ENCODE measurements at places on chromosomes 11 and 22. TPM values are rescaled to one million over a fixed set of nuclear protein-coding genes. Genes with fewer than 3 reads are reported as not detected.

The CSNK2A3 gene
- total RNA-seq: 0.88 TPM

The CARNS1 gene
- 0.22 TPM for total RNA-seq

The YPEL1 gene
- total RNA-seq: 16.5 TPM

The APOBEC3A gene
- total RNA-seq: 0.65 TPM

The RASD2 gene
- 0.16 TPM for total RNA-seq

The ROBO3 gene
- total RNA-seq: 10.7 TPM

The OR8A1 gene
- total RNA-seq: not detected

The C1QTNF4 gene
- 0.82 TPM for total RNA-seq

The PTPN5 gene
- 0.65 TPM for total RNA-seq

The PSMA1 gene
- 154 TPM for total RNA-seq

The MMP12 gene
- total RNA-seq: not detected

The CLDN5 gene
- total RNA-seq: 147 TPM

The SOX10 gene
- total RNA-seq: 0.19 TPM

The C11orf52 gene
- 4.1 TPM for total RNA-seq

The ADORA2A gene
- 1.0 TPM for total RNA-seq

The PLAAT4 gene
- 21.2 TPM for total RNA-seq

The YWHAH gene
- 53.5 TPM for total RNA-seq

The MPZL2 gene
- total RNA-seq: 28.0 TPM

The AQP11 gene
- total RNA-seq: 0.49 TPM

The VPS51 gene
- 300 TPM for total RNA-seq

The RASSF7 gene
- 4.8 TPM for total RNA-seq

The HOATZ gene
- not detected for total RNA-seq

The TKFC gene
- total RNA-seq: 18.5 TPM

The FSHB gene
- not detected for total RNA-seq

The GPR83 gene
- total RNA-seq: not detected

The SLC29A2 gene
- total RNA-seq: 30.7 TPM

The PDGFB gene
- total RNA-seq: 5.8 TPM

The SAA4 gene
- total RNA-seq: not detected

The SPON1 gene
- total RNA-seq: 58.5 TPM

The SUN2 gene
- total RNA-seq: 473 TPM

The PLAAT2 gene
- not detected for total RNA-seq

The MMP8 gene
- total RNA-seq: 3.9 TPM

The PPME1 gene
- total RNA-seq: 15.0 TPM

The MUC5B gene
- not detected for total RNA-seq

The API5 gene
- 59.0 TPM for total RNA-seq

The SLC22A8 gene
- not detected for total RNA-seq

The RASSF10 gene
- 0.22 TPM for total RNA-seq

The OR51E2 gene
- not detected for total RNA-seq

The APOL5 gene
- total RNA-seq: not detected

The SLC37A4 gene
- total RNA-seq: 8.8 TPM

The SHANK3 gene
- total RNA-seq: 87.2 TPM

The GCAT gene
- 12.3 TPM for total RNA-seq

The OR5B21 gene
- total RNA-seq: not detected

The ANO1 gene
- 1.5 TPM for total RNA-seq

The GRIA4 gene
- not detected for total RNA-seq

The BTBD18 gene
- total RNA-seq: not detected

The OR8J3 gene
- total RNA-seq: not detected

The TNNI2 gene
- not detected for total RNA-seq

The SLC1A2 gene
- total RNA-seq: 0.65 TPM

The SCT gene
- not detected for total RNA-seq

The TYR gene
- total RNA-seq: not detected

The RAB39A gene
- total RNA-seq: 4.8 TPM

The OR2AG2 gene
- not detected for total RNA-seq

The GDPD5 gene
- total RNA-seq: 26.6 TPM

The KCNJ1 gene
- total RNA-seq: 1.4 TPM

The TAF10 gene
- 55.6 TPM for total RNA-seq

The C11orf54 gene
- 47.6 TPM for total RNA-seq
